ENCODE measurements at places on chromosomes 2 and 18.
A peak's percentile ranks its signal among the peaks of the same experiment; 100 is the strongest.

- DNase-seq, result no peak
Measured at GRCh38 chr18:25099895-25100294, 252.1 kb downstream of the ZNF521 start.

- DNase-seq, result no peak
Measured at GRCh38 chr18:8996771-8997432, 105.6 kb upstream of the NDUFV2 start.

GRCh38 chr2:101419096-101419663, 31.9 kb upstream of the CREG2 start:
- DNase-seq, result peak; percentile 19

DNA sequence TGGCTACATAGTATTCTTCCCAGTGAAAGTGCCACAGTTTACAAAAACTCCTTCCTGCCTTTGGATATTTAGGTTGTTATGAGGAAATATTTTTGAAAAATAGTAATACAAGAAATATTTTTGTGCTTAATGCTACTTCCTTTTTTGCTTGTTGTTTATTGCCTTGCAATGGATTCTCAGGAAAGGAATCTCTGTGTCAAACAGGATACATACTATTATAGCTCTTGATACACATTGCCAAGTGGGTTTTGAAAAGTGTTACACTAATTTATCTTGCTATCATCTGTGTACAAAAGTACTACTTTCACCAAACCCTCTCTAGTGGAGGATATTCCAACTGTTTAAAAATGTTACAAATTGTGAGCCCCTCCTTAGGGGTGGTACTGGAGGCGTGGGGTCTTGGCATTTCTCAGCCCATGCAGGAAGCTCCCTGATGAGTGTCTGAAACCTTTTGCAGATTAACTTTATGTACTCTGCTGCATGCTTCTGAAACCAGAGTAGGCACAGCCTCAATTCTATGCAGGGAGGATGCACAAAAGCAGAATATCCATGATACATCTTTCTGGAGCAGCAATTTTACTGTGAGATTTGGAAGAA, 54.5 kb downstream of the EVA1A start:
- DNase-seq, result no peak

GRCh38 chr2:240788482-240788881, 31.5 kb downstream of the KIF1A start:
- DNase-seq, result no peak

- no peak for DNase-seq
Measured at GRCh38 chr2:217360781-217361482, 501.1 kb upstream of the TNP1 start.

GRCh38 chr2:128425216-128425615, 106.5 kb upstream of the HS6ST1 start:
- no peak for DNase-seq

DNA sequence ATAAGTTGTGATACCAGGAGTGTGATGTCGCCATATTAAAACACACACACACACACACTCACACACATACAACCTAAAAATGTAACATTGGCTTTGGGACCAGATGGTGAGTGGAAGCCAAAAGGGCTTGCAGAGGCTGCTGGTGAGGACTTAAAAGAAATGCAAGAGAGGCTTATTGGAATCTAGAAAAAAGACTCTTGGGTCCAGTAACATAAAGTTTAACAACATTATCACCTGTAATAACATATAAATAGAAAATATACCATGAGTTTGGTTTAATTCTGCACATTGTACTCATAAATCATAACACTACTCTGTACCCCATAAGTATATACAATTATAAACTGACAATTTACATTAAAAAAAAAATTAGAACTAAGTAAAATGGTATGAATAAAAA, 74.4 kb upstream of the MYCN start:
- DNase-seq, result no peak

- no peak for DNase-seq
Measured at GRCh38 chr2:167135706-167136105, 247.4 kb downstream of the XIRP2 start.

- DNase-seq, result no peak
Measured at GRCh38 chr2:29119211-29119610, 4.0 kb downstream of the CLIP4 start.

Measured in activated CD8-positive, alpha-beta memory T cell treated with anti-CD3 and anti-CD28 coated beads for 1 hour (primary cell).